Stimulated activated CD4-positive, alpha-beta T cell treated with anti-CD3 and anti-CD28 coated beads, Interleukin-15, amount 100 ng/mL, for 24 hours (primary cell): ENCODE measurements at places on chromosomes 12 and 14.
A peak's percentile ranks its signal among the peaks of the same experiment; 100 is the strongest.

- DNase-seq, result no peak
Observed at GRCh38 chr12:118501489-118501888, 125.1 kb downstream of the SUDS3 start.

DNA sequence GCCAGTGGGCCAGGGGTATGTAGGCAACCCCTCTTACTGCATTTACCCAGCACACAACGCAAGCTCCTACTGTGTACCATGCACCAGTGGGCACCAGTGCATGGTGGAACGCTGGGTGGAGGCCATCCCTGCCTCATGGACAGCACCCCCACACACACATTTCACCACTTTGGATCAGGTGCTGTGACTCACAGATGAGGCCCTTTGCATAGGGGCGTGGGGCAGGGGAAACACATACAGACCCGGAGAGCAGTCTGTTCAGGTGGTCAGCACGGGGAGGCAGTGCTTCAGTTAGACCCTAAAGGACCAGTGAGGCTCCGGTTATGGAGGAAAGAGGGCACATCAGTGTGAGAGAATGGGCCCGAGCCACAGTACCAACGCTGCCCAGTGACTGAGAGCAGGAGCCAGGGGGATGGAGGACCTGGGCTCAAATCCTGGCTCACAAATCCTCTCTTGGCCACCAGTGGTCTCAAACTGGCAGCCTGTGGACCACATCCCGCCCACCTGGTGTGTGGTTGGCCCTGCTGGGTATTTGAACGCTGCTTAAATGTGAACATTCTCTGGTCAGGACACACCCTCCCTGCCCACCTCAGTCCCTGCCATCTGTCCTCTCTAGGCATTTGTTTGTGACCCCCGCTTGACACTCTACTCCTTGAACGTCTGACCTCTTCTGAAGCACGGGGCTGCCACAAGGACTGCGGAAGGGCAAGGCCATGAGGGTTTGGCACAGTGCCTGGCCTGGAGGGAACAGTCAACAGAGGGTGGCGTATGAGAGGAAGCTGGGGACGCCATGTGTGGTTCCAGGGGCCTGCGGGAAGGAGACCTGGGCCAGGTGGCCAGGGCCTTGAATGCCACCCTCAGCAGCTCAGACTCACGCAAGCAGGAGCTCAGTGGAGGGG lies 46.7 kb downstream of the FAM222A start:
- DNase-seq, result no peak

GRCh38 chr14:54645639-54646038 lies 78.7 kb downstream of the SAMD4A start:
- no peak for DNase-seq

DNA sequence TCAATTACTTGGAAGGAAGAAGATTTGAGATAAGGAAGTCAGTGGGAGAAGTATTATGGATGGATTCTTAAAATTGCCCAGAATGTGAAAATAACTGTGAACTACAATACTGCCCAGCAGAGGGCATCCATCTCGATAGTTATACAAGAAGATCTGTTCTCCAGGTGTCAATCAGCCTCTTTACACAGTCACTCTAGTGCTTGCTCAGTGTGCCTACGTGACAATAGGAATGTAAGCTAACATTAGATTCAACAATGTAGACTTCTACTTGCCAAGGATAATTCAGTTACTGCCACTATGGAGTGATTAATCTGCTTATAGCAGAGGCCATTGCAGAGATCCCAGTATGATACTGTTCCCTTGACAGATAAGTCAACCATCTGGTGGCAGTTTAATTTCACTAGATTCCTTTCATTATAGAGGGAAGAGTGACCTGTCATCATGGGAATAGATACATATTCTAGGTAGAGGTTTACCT lies 10.6 kb upstream of the MAP4K5 start:
- peak; percentile 46 for DNase-seq

- DNase-seq, result no peak
Observed at GRCh38 chr12:15323480-15323879, 1.2 kb downstream of the PTPRO start.

GRCh38 chr12:57235728-57236131 lies 6.2 kb downstream of the SHMT2 start:
- DNase-seq, result no peak

DNA sequence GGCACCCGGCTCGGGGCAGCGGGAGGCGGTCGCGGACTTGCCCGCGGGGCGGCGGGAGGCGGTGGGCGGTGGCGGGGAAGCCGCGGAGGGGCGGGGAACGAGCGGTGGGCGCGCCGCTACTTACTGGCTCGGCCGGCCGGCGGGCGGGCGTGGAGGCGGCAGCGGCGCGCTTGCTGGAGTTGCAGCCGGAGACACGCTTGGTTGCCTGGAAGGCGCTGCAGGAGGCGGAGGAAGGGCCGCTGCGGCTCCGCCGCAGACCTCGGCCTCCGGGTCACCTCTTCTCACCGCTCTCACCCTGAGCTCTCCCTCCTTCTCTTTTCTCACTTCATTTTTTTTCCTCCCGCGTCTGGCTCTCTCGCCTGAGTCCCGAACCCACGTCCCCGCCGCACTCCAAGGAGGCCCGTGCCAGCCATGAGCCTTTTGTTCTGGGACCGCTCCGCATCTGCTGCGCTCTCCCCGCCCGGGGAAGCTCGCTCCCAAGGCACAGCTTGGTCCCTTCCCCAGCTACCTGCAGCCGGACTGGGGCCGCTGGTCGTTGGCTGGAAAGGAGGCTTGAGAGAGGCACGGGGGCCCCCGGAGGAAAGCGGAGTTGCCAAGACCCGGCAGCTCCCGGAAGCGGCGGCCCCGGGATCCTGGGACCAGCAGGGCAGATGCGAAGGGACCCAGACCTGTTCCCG lies 592 bp upstream of the KCNK10 start:
- peak; percentile 34 for DNase-seq

- DNase-seq, result no peak
Observed at GRCh38 chr12:109214131-109214530, 95.0 kb downstream of the FOXN4 start.

- peak; percentile 64 for DNase-seq
Observed at GRCh38 chr12:55932551-55932910, 1.6 kb downstream of the DGKA start.

- no peak for DNase-seq
Observed at GRCh38 chr12:2187195-2187945, 134.6 kb downstream of the CACNA1C start.

DNA sequence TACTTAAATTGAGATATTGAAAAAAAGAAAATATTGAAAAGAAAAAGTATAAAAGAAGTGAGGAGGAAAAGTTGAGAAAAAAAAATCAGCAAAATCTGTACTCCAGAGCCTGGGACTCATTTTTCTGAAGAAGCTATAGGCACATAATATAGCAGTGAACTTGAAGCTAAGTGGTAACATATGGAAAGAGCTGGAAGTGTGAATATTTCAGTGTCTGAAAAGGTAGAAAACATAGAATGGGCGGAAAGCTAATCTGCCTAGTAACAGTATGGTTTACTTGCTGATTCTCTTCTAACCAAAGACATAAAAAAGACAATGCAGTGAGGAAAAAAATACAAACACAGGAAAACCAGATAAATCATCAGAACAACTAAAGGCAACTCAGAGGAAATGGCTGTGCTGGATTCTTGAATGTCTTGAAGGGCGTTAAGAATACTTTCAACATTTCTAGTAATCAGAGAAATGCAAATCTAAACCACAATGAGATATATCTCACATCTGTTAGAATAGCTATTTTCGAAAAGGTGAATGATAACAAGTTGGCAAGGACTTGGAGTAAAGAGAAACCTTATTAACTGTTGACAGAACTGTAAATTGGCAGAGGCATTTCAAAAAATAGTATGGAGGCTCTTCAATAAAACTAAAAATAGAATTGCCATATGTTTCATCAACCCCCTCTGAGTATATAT lies 784.6 kb downstream of the LRFN5 start:
- no peak for DNase-seq

DNA sequence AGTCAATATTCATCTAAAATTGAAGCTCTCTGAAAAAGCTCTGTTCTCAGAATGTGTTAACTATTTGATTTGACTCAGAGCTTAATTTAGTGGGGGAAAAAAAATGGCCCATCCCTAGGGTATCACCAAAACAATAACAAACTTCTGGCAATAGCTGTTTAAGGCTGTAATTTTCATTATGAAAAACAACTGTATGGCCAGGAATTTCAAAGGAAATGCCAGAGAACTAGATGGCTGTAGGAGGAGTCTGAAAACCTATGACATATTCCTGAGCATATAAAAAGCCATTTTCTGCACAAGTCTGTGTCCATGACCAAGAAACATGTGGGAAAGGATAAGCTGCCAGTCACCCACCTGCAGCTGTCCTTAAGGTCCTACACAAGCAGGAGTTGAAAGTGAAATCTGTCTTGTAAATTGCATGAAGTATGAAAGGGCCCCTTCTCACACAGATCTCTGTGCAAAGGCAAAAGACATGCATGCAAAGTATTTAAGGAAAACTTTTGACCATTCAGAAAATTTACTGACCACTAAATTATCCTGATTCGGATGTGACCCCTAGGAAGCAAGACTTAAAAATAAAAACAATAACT lies 299.1 kb downstream of the BTG1 start:
- DNase-seq, result no peak

DNA sequence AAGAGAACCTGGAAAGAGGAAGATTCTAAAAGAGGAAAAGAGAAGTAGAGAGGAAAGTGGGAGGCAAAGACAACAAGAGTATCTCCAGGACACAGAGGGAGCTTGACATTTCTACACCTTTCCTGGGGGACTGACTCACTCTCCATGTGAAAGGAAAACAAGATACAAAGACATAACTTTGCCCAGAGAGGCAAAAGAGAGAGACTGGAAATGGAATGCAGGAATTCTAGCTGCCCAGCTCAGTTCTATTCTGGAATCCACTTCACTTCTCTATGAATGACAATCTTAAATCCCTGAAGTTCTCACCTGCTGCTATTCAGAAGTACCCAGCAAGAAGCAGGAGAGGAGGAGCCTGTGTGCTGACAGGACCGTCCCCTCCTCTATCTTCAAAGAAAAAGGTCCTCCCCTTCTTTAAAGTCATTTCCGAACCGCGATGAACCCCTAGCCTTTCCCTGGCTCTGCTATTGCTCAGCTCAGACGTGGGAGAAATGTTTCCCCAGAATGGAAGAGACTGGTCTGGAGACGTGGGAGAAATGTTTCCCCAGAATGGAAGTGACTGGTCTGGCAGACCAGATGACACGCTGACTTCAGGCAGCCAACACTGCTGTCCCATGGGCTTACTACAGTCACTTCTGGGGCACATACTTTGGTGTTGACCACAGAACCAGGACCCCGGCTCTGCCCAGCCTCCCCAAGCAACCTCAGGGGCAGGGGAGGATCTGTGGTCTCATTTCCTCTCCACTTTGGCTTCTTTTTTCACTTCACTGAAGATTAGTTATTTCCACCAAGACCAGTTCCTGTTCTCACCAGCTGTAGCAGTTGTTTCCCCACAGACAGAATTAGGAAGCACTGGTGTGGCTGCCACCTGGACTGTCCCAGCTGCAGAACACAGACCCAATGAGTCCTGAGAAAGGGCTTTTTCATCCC lies 8.3 kb downstream of the FMNL3 start:
- peak; percentile 65 for DNase-seq

DNA sequence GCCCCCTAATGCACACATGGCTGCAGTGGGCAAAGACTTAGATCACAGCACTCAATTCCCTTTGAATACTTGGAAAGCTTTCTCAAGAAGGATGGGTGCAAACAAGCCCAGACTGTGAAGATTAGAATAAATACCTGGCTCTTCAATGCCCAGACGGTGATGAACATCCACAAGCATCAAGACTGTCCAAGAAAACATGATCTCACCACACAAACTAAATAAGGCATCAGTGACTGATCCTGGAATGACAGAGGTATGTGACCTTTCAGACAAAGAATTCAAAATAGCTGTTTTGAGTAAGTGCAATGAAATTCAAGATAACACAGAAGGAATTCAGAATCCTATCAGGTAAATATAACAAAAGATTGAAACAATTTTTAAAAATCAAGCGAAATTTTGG lies 43.8 kb upstream of the ZDHHC17 start:
- no peak for DNase-seq

DNA sequence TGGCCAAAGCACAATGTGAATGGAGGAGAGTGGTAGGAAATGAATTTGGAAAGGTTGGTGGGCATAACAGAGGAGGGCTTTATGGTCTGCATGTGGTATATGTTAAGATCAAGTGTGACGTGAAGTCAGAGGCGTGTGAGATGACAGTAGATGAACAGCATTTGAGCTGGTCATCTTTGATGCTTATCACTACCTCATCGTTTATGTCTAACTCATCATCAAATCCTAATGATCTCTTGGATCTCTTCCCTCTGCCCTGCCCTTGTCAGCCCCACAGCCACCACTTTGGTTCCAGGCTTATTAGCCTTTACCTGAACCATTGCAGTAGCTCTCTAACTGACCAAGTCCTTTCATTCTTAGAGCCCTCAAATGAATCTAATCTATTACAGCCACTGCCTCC lies 132.5 kb downstream of the LLPH start:
- DNase-seq, result no peak

DNA sequence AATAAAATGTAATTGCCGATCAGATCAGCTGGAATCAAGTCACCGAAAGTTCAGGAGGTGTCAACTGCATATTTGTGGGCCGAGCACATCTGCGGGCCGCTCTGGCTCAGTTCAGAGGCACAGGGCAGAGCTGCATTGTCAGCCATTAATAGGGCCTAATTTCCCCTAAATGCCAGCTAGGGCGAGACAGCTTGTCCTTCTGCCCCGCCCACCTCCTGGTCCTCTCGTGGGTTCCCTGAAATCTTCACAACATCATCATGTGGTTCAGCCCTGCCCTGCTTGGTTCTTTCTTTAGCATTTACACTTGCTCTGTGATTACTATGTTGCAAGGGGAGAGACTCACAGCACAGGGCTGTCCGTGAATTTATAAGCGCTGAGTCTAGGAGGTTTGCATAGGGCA lies 148.9 kb downstream of the CHST11 start:
- DNase-seq, result no peak

GRCh38 chr12:82523996-82524395 lies 162.7 kb upstream of the TMTC2 start:
- DNase-seq, result no peak

DNA sequence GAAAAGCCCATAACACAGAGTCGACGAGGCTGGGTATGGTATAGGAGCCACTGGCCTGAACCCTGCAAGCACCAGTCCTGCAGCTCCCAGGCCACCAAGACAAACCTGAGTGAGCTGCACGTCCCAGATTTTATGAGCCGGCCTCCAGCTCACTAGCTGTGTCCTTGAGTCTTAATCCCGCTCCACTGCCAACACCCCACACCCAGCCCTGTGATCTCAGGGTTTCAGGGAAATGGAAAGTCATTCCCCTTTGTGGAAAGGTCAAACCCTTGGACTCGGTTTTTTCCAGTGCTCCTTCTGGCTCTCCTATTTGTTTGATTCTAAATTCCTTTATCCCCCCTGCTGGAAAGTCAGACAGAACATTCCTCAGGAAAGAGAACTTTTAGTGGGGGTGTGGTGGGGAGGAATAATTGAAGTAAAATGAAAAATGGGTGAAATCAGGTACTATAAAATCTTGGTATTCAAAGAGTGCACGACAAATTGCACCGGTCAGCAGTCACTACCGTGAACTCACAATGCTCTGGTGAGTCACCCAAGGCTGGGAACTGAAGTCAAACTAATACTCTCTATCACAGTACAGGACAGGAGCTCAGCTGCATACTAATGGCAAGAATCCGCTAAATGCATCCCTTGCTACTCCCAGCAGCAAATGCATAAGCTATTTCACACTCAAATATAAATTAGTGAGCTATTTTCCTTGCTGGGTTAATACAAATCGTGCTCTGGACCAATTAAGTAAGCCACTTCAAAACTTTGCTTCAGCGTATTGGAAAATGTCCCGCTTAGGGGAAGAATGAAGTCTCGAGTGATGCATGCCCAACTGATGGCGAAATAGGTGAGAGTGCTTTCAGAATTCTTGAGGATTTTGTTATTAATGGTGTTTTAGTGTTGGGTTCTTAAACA lies 9.0 kb downstream of the PITPNM2 start:
- no peak for DNase-seq
